ENCODE measurements at places on chromosomes 2 and 18.

DNA sequence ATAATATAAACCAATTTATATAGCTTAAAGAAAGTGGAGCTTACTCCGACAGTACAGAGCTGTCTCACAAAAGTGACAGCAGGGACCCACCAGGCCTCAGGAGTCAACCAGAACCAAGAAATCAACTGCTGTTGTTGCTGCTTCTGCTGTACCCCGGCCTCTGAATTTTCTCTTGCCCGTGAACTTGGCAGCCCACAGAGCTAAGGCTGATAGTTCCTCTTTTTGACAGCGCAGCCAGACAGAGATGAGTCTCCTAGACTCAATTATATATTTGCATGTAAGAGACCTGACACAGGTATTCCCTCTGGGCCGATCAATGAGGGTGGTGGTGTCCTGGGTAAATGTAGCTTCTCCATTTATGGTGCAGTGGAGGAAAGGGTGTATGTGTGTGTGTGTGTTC lies 109.4 kb downstream of the KCTD1 start:
- DNase-seq, result no peak

GRCh38 chr2:180572346-180572745 lies 408.1 kb upstream of the UBE2E3 start:
- no peak for DNase-seq

DNA sequence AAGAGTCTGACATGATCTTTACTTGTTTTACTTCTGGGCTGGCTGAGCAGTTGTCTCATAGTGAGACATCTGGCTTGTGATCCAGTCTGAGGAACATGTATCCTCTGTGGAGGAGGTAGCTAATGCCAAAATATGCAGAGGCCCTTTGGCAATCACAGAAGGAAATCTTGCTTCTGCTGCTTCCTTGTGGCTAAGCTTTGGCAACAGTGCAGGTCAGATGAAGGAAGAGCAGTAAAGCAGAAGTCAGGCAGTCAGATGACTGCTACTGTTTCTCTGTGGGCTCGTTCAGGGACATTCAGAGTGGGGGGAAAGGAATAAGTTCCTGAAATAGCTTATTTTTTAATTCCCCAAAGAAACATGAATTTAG lies 22.3 kb downstream of the DOK1 start:
- no peak for DNase-seq

DNA sequence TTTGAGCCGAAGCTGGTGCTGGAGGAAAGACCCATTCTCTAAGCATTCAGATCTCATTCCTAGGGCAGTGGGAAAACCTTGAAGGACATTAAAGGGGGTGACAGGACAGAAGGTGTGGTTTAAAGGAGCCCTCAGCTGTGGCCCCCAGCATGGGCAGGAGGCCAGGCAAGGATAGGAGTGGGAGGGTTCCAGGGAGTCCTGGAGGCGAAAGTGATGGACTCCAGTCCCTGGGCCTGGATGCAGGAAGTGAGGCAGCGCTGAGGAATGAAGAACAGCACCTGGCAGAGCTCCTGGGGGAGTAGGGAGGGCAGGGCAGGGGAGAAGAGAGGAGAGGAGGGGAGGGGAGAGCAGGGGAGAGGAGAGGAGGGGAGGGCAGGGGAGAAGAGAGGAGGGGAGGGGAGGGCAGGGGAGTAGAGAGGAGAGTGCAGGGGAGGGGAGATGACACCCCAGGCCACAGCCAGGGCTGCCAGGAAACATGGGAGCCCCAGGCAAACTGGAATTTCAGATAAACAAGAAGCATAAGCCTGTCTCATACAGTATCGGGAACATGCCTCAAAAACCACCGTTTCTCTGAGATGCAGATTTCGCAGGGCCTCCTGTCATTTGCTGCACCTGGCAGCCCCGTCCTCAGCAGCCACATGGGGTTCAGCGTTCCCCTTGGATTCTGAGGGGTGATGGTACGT lies 5.7 kb downstream of the RAMP1 start:
- DNase-seq, result no peak

GRCh38 chr2:28129955-28130695 lies 239.6 kb downstream of the BABAM2 start:
- no peak for DNase-seq

DNA sequence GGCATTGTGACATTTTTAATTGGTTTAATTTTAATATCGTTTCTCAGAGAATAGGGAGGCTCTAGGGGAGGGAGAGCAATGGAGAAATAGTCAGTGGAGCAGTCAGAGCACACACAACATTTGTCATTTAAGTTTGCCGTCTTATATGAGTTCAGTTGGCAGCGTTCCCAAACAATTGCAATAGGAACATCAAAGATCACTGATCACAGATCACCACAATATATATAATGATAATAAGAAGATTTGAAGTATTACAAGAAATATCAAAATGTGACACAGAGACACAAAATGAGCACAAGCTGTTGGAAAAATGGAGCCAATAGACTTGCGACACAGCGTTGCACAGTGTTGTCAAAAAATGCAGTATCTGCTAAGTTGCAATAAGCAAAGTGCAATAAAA lies 303.7 kb downstream of the CDH19 start:
- DNase-seq, result no peak

DNA sequence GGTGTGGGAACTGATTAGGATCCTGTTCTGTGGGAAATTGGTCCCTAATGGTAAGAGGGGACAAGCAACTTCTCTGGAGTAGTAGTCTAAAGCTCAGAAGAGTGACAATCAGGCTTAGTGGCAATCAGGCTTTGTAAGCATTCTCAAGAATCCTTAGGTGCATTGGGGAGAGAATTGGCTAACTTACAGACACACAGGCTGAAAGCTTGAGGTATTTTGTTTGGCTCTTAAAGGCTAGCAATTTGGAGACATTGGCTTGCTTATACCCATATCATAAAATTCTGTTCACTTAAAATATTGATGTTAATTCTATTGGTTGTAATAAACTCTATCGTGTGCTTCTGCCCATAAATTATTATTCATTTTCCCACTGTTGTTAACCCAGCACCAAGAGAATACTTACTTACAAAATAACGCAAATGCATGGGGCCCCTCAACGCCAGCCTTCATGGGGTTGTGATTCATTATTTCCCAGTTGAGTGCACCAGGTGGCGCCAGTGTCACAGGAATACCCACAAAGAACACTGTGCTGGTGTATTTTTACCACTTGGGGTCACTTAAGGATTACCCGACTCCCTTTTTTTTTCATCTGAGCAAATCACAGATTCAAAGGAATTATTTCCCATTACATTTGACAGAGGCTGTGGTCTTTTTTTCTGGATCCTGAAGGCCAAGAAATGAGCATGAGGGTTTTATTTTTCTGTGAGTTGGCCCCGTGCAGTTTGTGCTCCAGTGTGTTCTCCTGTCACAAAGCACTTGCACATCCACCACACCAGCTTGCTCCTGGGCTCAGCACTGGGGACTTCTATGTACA lies 45.5 kb downstream of the DDX1 start:
- DNase-seq, result peak; percentile 66

DNA sequence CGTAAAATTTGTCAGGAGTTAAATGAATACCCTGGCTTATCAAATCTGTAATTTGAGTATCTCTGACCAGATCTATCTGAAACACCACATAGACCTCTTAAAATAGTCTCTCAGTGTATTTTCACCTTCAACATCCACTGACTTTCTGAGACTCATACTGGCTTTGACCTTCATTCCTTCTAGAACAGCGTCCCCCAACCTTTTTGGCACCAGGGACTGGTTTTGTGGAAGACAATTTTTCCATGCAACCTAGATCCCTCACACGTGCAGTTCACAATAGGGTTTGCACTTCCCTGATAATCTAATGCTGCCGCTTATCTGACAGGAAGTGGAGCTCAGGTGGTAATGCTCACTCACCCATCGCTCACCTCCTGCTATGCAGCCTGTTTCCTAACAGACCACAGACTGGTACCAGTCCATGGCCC lies 3.2 kb downstream of the NBAS start:
- DNase-seq, result no peak

DNA sequence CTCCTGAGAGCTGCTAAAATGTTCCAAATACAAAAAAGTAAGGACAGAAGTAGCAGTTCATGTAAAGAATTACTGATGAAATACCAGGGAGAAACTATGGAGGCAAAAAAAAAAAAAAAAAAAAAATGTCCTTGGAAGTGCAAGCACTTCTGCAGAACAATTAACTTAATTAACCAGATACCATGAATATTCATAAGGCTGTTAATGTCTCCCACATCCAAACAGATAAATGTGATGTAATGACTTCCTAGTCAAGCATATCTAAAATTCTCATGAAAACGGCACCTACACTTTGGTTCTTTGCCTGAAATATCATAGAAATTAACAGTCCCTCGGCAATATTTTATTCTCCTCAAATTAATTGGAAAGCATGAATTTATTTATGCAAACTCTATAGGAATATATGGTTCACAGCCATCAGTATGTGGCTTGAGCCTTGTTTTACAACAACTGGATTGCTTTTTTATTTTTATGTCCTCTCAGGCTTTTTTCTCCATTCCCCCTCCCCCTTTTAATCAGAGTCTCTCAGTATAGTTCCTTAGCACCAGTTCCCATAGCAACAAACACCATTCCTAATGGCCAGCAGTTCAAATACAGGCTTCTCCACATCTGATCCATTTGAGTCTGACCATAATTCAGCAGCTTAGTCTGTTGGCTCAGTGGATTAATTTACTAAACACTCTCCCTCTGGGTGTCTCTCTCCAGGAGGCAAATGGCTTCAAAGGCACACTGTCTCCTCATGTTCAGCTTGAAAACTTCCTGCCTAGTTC lies 97.1 kb downstream of the ITGA4 start:
- no peak for DNase-seq

DNA sequence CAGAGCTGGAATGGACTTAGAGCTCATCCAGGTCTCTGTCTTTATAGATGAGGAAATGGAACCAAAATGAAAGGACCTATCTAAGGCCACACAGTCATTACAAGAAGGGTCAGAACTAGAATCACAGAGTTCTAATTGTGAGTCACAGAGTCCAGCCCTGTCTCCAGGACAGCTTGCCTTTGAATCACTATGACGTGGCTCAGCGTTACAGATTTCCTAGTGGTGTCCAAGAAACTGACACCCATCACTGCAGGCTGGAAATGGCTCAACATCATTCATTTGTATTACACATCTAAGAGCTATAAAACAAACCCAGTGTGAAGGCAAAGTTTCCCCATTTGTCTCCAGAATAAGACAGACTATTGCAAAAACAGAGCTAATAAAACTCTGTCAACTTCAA lies 164.3 kb upstream of the SIX2 start:
- no peak for DNase-seq

- no peak for DNase-seq
Observed at GRCh38 chr2:124035001-124035400, 9.9 kb downstream of the CNTNAP5 start.

DNA sequence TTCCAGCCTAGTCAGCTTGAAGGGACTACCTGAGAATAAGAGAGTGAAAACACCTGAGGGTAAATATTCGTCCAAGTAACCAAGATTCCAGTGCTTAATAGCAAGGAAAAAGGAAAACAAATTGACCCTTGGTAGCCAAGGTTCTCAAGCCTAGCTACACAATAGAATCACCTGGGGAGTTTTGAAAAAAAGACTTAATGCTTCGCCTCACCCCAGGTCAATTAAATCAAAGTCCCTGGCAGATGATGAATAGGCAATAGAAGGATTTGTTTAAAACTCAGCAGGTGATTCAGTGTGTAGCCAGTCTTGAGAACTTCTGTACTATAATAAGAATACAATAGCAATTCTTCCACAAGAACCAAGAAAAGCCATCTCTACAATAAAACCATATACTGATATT lies 500.2 kb downstream of the XIRP2 start:
- DNase-seq, result no peak

DNA sequence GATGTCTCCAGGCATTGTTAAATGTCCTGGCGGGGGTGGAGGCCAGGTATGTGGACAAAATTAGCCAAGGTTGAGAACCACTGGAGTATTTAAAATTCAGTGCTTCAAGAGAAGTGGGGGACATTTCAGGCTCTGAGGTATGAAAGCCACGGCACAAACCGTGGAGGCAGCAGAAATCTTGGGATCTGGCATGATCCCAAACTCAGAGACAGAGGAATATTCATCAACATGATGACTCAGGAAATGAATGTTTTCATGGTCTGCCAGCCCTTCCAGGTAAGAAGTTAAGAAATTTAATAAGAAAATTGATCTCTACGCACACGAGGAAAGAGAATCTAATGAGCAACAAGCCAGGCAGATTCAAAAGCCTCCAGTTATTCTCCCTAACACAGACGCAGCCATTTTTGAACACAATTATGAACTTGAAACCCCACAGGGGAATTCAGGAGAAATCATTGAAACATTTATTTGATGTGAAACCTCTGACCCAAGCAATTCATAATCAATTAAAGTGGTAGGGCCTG lies 11.3 kb upstream of the GRP start:
- no peak for DNase-seq

DNA sequence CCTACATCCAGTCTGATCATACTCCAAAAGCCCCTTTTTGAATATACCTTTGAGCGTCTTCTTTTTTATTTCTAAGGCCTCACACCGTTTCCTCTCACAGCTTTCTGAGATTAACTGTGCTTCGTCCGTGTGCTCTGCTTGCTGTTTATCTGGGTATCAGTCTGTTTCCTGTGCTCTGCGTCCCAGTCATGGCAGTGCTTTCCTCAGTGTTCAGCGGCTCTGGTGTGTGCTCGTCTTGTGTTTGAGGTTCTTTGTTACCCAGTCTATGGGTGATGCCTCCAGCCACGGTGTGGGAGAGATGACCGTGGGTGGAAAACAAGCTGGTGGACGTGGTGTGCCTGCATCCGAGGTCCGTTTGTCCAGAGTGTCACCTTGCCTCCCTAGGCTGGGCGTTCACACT lies 33.6 kb upstream of the BIN1 start:
- no peak for DNase-seq

DNA sequence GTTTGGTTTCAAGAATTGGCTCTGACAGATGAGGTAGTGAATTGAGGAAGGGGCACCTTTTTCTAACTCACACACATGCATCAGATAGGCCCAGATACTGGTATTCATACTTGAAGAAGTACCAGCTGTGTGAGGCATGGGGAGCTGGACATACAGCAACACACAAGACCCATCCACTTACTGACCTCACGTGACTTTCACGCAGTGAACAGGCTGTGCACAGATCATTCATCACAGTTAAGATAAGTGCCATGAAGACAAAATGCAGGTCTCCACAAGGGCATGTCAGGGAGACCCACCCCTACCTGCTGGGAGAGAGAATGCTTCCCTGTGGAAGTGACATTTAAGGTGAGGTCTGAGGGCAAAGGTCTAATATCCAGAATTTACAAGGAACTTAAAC lies 38.6 kb downstream of the SP110 start:
- DNase-seq, result no peak

GRCh38 chr2:159797543-159798375 lies at the start of gene CD302:
Gene CD302, minus strand, starts transcription at chr2:159798208. Its CDS starts 10 bp downstream, at chr2:159798198.
- DNase-seq, result peak; percentile 38

- DNase-seq, result no peak
Observed at GRCh38 chr2:11554399-11554716, 20.5 kb downstream of the GREB1 start.

DNA sequence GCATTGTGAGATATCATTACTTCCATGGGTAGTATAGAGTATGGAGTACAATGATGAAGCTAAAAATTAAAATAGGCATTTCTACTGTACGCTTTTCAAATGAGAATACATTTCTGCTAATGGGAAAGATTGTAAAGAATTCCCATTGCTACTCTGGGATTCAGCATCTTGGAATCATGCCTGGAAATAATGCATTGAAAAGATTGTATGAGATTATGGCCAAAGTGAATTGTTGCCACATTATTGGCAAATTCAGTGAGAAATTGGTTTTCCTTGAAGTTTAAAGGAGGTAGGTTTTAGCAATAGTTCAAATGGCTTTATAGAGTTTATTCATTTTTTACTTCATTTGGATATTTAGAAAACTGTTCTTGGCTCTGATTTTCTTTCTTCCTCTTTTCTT lies 157.9 kb downstream of the GULP1 start:
- DNase-seq, result no peak

Data from CD4-positive, alpha-beta T cell treated with Interleukin-6 for 4 hours (primary cell).